ENCODE measurements at places on chromosomes 2 and 18.
A peak's percentile ranks its signal among the peaks of the same experiment; 100 is the strongest.

- DNase-seq = no peak
Observed at GRCh38 chr18:39350945-39351344, 1785.3 kb upstream of the CELF4 start.

- peak; percentile 20 for DNase-seq
Observed at GRCh38 chr2:17518212-17519154, at the start of gene RAD51AP2. TSS of gene RAD51AP2 (minus strand) at chr2:17518440. CDS start at chr2:17518415, 25 bp downstream.

DNA sequence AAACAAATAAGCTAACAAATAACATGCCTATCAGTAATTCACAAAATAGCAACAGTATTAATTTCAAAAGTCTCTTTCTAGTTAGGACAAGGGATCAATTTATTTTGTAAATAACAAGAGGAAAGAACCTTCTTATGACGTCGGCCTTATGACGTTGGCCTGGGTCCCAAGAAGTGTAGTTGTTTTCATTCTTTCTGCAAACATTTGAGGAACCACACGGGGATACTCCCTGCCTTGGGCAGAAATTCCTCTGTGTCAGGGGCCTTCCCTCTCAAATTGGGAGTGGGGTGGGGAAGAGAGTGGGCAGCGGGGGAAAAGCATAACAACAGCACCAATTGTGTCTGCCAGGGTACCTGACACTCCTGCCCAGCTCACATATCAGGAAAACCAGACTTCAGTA, 1.3 kb downstream of the CCDC68 start:
- DNase-seq = no peak

GRCh38 chr2:233976087-233976486, 58.9 kb downstream of the TRPM8 start:
- no peak for DNase-seq

GRCh38 chr18:59024829-59025228, 114.9 kb upstream of the SEC11C start:
- no peak for DNase-seq

DNA sequence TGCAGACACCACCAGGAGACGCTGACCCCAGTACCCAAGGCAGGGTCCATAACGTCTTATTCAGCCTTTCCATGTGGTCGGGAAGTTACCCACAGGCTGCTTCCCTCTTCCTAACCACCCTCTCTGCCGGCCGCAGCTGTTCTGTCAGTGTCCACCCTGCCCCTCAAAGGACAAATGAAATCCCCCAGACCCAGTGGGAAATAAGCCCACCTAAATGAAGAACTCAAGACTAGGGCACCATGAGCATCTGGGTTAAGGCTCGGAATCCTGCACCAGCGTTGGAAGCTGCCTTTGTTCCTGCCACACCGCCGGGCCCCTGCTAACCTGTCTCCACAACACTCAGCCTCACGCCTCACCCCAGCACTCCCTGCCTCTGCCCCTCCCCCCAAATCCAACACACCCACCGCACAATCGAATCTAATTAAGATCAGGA, 21.7 kb downstream of the BCL11A start:
- no peak for DNase-seq

DNA sequence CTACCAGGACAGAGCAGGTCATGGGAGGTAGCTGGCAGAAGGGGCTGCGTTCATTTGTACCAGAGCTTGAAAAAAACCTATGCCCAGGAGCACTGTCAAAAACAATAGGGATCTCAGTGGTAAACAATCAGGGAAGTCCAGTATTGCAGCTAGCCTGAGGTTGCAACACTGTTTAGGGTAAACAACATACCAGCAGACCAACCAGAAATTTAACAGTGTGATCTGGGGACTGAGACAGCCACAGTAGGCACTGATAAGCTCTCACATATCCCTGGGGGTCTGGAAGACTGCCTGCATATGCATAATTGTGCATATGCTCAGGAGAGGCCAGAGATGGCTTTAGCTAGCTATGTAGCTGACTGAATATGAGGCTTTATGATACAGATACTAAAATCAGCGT, 12.0 kb upstream of the ZCCHC2 start:
- no peak for DNase-seq

- no peak for DNase-seq
Observed at GRCh38 chr2:210541290-210541902, 15.0 kb upstream of the CPS1 start.

DNA sequence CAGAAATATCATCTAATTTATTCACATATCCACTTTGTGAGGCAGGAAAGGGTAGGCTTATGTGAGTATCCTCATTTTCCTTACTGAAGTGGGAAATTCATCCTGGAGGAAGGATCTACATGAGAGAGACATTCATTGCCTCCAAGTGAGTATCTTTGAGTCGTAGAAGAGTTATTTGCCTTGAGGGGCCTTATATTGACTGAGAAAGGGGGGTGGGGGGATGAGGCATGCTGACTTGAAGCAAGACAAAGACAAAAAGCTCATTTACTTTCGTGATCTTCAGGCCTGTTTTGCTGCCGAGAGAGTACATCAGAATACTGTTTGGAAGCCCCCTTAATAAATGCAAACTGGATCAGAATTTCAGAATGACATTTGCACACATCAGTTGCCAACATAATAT, 17.6 kb upstream of the NEDD4L start:
- DNase-seq = no peak

GRCh38 chr2:121455446-121455845, 75.2 kb upstream of the RNU4ATAC start:
- DNase-seq = no peak

- DNase-seq = no peak
Observed at GRCh38 chr2:26711457-26712161, 19.1 kb downstream of the KCNK3 start.

DNA sequence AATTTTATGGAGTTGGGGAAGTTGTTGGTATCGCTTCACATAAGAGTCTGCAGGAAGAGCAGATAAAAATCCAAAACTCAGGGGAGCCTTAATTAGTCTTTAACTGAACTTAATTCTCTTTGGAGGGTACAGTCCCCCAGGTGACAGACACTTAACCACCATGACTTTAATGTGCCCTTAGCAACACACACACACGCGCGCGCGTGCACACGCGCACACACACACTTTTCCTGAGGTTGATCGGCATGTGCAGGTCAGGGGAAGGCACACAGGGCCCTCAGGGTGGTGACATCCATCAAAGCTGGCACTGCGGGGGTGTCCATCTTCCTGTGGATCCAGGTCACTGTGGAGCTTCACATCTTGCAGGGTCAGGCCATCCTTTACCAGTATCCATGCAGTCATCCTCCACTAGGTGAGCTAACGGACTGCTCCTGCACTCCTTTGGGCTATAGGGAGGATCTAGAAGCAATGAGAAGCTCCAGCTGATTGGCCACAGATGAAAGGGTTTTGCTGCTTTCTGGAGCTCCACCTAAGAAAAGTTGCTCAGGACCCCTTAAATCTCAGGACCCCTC, 21.9 kb upstream of the NCK2 start:
- no peak for DNase-seq

DNA sequence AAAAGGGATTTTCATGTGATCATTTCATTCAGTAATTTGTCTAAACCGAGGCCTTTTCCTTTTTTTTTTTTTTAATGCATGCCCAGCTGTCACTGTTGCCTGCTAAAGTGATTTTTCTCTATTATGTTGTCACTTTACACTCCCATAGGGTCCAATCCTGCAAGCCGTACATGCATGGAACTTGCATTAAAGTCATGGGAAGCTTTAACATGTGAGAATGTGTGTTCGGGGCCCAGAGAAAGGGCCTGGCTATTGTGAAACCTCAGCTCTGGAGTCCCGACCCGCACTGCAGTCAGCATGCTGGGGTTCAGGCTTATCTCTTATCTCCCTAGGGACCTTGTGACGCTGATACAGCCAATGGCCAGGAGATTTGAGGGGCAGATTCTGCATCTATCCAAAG, 474.6 kb downstream of the SLC4A3 start:
- DNase-seq = no peak

GRCh38 chr2:9809448-9810088, 33.7 kb upstream of the TAF1B start:
- no peak for DNase-seq
